ENCODE measurements at places on chromosomes 12 and 14. TPM values are rescaled to one million over a fixed set of nuclear protein-coding genes. Genes with fewer than 3 reads are reported as not detected.

- DNase-seq: no peak
These were observed 45.9 kb upstream of the STXBP6 start for GRCh38 chr14:25095736-25096437.

DNA sequence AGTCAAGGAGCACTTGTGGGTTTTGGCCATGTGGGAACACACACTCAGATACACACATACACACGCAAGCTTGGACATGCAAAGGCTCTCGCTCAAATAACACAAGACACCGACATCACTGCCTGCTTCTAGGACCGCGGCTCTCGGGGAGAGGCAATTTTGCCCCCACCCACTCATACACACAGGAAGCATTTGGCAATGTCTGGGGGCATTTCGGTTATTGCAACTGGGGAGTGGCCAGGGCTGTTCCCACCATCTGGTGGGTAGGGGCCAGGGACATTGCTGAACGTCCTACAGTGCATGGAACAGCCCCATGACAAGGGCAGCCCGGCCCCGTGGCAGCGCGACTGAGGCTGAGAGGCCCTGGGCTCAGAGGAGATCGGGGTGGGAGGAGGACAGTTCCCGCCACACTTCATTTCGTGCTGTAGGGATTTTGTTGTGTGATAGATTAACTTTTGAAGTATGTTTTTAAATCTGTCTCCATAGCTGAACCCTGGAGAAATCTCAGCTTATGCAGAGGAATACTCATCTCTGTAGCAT is 35.6 kb downstream of the RIMBP2 start:
- DNase-seq: no peak

The PRR13 gene
- total RNA-seq: 59.4 TPM

- DNase-seq: no peak
These were observed 32.0 kb upstream of the VASH1 start for GRCh38 chr14:76729258-76729657.

DNA sequence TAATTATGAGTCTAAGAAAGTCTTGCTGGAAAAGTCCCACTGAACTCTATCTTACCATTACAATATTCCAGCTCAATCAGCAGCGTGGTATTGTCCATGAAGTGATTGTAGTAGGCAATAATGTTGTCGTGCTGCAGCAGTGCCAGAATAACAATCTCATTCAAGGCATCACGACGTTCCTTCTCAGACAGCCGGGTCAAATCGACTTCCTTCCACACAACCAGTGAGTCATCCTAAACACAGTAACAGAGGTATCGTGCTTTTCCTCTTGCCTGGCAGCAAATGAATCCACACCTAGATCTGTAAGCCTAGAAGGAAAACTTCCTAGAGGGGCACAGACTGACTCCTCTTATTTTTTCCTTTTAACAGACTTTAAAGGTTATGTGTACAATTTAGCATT is 2.9 kb downstream of the NEK9 start:
- DNase-seq: no peak

The FAIM2 gene
- 20.5 TPM for total RNA-seq

DNA sequence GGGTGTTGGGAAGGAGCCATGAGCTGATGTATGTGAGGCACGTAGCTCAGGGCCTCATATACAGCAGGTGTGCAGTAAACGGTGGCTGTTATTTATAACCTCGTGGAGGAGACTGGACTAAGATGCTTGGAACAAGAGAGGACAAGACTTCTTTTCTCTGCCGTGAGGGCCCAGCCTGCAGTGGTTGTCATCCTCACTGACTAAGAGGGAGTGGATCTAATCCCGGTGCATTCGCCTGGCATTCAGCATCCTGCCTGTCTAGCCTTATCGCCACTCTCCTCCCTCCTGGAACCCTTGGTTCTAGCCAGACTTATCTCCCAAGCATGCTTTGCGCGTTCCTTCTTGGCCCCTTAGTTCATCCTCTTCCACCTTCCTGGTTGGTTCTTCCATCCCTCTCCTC is 3.9 kb downstream of the TSPAN9 start:
- no peak for DNase-seq

- no peak for DNase-seq
These were observed 17.0 kb downstream of the ANO6 start for GRCh38 chr12:45232756-45233372.

- no peak for DNase-seq
These were observed 339.3 kb downstream of the BCL11B start for GRCh38 chr14:98932431-98933325.

The TAS2R31 gene
- total RNA-seq: 0.41 TPM

The RNASE1 gene
- 373 TPM for total RNA-seq

- DNase-seq: no peak
These were observed 138.4 kb downstream of the ATP23 start for GRCh38 chr12:58079806-58080205.
